ENCODE measurements at places on chromosomes 5 and 9.
A peak's percentile ranks its signal among the peaks of the same experiment; 100 is the strongest.

GRCh38 chr5:65391591-65391990, 90.1 kb downstream of the ADAMTS6 start:
- DNase-seq, result no peak

DNA sequence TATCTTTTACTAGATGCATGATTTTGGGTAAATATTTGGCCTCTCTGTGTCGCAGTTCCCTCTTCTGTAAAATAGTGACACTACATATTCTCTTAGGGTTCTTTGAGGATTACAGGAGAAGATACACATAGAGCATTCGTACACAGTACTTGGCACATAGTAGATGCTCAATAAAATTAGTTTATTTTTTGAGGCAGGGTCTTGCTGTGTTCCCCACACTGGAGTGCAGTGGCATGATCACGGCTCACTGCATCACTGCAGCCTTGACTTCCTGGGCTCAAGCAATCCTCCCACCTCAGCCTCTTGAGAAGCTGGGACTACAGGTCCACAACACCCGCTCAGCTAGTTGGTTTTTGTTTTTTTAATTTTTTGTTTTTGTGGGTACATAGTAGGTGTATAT, 1.6 kb downstream of the SCAI start:
- DNase-seq, result no peak

GRCh38 chr5:1930501-1930879, 47.8 kb upstream of the IRX4 start:
- no peak for DNase-seq

DNA sequence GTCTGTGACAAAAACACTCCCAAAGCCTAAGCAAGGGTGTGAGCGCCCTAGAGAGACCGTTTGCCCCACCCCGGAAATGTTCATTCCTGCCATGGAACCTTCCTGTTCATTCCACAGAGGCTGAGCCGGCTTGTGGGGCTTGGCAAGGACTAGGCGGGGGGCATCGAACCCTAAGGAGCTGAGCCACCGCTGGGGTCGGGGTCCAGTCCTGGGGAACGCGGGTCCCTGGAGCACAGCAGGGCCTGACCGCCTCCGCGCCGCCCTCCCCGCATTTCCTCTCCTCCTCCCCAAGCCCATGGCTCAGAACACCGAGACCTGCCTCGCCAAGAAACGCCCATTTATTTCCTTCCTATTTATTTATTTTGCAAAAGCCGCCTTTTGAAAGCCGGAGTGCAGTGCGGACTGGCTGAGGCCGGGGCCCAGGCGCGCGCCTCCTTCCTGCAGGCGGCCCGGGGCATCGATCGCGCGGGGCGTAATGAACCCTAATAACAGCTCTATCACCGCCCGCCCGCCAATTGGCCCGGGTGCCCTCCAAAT, 228.9 kb upstream of the IRX4 start:
- DNase-seq, result no peak

- no peak for DNase-seq
These were observed 142.4 kb upstream of the ERCC6L2 start for GRCh38 chr9:95732802-95733688.

GRCh38 chr5:112064956-112065355, 308.0 kb upstream of the NREP start:
- no peak for DNase-seq

DNA sequence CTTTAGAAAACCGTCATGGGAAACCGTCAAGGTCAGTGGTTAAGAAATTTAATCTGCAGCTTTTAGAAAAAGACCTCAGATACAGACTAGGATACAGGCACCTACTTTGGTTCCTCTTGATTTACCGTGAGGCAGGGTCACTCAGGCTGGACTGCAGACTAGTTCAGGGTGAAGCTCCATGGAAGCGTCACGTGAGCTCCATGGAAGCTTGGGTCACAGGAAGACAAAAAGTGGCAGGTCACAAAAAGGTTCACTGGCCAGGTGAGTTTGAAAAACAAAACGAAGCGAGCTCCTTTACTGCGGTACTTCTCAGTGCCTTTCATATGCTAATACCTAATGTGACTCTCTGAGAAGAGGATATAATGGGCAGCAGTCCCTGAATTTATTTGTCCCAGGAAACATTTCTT, 43.0 kb downstream of the PRRC2B start:
- DNase-seq, result no peak

DNA sequence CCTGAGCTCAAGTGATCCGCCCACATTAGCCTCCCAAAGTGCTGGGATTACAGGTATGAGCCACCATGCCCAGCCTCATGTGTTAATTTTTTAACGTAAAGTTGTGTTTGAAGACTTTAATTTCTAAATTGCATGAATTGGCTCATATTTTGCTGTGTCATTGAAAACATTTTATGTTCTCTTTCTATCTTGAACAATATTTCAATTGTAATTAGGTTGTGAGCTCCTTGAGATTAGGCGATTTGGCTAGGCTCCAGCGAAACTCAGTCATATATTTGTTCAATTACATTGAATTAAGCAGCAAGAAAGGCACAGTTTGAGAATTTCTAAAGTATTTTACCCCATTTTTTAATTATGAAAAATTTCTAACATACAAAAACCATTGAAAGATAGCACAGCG, 34.0 kb downstream of the GAPVD1 start:
- DNase-seq, result no peak

GRCh38 chr9:4334410-4334813, 34.5 kb upstream of the GLIS3 start:
- DNase-seq, result peak; percentile 8

DNA sequence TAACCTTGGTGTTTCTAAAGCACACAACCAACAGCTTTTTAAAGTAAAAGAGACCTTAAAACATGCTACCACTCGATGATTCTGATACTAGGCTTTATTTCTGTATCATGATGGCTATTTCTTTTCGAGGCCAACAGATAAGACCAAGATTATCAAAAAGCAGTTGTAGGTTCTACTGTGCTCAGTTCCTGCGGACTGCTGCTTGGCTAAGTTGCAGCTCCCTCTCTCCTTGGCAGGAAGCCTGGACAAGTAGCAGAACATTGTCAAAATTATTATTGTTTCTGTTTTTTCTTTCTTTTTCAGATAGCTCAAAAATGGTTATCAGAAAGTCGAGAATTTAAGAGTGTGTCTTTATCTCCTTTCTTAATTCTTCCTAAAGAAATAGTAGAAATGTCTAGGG, 607.6 kb downstream of the PTPRD start:
- no peak for DNase-seq

DNA sequence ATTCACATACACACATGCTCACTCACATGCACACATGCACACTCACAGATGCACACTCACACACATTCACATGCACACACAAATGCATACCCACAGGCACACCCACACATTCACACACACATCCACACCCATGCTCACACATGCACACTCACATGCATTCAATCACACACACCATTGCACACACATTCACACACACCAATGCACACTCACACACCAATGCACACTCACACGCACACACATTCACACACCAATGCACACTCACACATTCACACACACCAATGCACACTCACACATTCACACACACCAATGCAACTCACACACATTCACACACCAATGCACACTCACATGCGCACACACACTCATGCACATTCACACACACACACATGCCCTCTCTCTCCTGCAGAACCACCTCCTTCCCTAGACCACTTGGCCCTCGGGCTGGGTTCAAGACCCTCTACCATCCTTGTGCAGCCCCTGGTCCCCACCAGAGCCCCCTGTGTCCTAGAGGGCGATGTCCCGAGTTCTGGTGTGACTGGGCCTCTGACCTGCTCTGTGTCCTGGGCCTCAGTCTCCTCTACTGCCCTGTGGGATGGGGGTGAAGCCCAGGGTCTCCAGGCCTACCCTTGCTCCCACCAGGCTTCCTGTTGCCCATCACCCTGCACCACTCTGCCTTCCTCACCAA, 139.0 kb downstream of the OLFM1 start:
- DNase-seq, result no peak

- DNase-seq, result no peak
These were observed 157.6 kb upstream of the KLF4 start for GRCh38 chr9:107647141-107647540.

DNA sequence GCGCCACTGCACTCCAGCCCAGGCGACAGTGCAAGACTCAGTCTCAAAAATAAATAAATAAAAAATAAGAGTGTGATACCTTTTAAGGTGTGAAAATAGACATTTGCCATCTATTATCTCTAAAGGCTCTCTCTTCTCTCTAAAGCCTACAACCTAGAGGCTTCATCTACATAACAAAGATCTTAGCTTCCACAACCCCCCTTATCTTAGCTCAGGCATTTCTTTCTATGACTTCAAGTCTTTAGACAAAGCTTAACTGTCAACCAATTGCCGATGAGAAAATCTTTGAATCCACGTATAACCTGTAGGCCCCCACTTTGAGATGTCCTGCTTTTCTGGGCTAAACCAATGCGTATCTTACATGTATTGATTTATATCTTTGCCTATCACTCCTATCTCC, 64.9 kb upstream of the ADAMTS19 start:
- no peak for DNase-seq

- DNase-seq, result no peak
These were observed 30.1 kb downstream of the PTPA start for GRCh38 chr9:129141066-129142041.

GRCh38 chr9:114825126-114825795, 19.4 kb upstream of the TNFSF15 start:
- no peak for DNase-seq

DNA sequence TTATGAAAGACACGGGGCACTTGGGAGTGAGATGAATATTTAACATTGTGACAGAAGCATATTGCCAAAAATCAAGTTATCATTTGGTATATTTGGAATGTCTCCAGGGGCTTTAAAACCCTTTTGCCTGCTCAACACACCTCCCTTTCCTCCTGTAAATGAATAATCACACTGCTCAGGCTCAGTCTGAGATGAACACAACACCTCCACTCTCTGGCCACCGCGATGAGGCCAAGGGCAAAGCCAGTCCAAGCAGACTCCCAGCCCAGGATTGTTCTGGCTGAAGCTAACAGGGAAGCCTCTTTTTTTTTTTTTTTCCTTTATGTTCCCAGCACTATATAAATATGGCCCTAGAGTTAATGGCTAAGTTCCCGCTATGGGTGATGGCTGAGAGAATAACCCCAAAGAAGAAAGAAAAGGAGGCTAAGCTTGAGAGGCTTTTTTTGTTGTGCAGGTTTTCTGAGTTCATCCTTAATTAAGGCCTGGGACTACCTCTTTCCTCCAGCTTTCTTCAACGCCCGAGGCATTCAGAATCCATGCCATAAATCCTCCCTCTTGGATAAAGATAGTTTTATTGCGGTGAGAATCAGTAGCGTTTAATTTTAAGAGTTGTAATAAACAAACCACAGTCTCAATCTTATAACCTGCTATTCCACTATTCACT, 10.5 kb upstream of the ERAP1 start:
- DNase-seq, result no peak

GRCh38 chr5:54541823-54542783, 24.5 kb downstream of the SNX18 start:
- DNase-seq, result no peak

DNA sequence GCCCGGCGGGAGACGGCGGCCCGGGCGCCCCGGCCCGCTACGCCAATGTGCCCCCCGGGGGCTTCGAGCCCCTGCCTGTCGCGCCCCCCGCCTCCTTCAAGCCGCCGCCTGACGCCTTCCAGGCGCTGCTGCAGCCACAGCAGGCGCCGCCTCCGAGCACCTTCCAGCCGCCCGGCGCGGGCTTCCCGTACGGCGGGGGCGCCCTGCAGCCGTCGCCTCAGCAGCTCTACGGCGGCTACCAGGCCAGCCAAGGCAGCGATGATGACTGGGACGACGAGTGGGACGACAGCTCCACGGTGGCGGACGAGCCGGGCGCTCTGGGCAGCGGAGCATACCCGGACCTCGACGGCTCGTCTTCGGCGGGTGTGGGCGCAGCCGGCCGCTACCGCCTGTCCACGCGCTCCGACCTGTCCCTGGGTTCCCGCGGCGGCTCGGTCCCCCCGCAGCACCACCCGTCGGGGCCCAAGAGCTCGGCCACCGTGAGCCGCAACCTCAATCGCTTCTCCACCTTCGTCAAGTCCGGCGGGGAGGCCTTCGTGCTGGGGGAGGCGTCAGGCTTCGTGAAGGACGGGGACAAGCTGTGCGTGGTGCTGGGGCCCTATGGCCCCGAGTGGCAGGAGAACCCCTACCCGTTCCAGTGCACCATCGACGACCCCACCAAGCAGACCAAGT, 723 bp downstream of the SNX18 start:
- DNase-seq, result peak; percentile 21

DNA sequence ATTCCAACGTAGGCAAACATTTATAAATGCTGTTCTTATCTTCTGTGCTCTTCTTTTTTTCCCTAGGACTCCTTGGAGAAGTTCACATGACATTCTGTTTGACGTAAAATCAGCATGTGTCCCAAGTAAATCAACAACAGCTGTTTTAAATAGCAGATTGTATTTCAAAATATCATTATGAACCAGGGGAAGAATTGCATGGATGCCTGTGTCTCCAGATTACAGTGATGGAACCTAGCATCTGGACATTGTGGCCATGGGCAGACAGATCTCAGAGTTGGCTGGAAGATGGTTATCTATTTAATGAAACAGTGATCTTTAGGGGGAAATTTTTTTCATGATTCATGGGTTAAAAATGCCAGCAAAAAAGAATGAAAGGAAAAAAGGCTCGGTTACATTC, 222.0 kb downstream of the MAN2A1 start:
- no peak for DNase-seq

DNA sequence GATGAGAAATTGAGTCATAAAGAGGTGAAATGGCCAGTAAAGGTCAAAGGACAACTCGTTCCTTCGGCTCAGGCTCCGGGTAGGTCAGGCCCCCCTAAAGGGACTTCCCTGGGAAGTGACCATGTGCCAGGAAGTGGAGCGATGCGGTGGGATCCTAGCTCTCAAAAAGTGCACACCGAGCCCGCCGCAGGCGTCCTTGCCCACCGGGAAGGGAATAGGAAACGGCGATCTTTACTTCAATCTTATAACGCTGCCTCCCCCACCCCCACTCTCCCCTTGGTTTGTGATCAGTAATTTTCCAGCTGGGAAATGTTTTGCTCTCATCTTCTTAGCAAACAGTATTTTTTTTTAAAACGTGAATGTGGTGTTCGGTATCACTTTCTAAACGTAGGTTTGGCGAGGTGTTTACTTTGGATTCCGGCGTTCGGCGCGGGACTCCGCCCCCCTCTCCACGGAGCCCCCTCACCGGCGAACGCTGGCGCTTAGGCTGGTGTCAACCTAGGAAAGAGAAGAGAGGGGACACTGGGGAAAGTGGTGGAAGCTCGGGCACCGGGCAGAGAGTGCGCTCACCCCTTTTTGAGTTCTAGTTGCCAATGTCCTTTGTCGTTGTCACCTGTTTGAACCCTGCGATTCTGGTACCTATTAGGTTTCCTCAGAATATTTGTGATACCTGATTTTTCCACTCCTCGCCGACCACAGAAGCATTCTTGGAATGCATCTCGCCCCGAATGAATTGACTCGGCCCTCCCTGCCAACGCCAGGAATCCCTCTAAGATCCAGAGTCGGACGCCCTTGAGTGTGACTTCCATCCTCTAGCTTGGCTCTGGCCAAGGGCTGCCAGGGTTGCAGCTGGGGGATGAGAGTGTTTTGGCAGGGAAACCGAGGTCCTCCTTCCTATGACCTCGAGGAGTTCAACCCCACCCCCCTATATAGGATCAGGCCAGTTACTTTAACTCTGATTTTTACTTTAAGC, 1.8 kb upstream of the KLF4 start:
- no peak for DNase-seq

- DNase-seq, result no peak
These were observed 59.3 kb downstream of the RGS3 start for GRCh38 chr9:113522858-113523257.

Measured in T-helper 2 cell (primary cell).